ENCODE measurements at places on chromosomes 12 and 14.

DNA sequence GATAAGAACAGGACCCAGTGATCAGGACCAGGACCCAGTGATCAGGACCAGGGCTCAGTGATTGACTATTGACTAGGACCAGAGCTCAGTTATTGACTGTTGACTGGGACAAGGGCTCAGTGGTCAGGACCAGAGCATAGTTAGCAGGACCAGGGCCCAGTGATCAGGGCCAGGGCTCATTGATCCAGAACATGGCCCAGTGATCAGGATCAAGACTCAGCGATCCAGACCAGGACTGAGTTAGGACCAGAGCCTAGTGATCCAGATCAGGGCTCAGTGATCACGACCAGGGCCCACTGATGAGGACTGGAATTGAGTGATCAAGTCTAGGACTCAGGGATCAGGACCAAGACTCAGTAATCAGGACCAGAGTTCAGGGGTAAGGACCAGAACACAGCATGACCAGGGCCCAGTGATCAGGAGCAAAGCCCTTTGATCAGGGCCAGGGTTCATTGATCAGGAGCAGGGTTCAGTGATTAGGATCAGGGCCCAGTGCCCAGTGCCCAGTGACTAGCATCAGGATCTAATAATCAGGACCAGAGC is 176.0 kb downstream of the TMEM121 start:
- DNase-seq: no peak

GRCh38 chr14:61584331-61584741 is 111.0 kb upstream of the HIF1A start:
- DNase-seq: no peak

GRCh38 chr12:14716848-14717444 is 20.5 kb upstream of the GUCY2C start:
- DNase-seq: no peak

DNA sequence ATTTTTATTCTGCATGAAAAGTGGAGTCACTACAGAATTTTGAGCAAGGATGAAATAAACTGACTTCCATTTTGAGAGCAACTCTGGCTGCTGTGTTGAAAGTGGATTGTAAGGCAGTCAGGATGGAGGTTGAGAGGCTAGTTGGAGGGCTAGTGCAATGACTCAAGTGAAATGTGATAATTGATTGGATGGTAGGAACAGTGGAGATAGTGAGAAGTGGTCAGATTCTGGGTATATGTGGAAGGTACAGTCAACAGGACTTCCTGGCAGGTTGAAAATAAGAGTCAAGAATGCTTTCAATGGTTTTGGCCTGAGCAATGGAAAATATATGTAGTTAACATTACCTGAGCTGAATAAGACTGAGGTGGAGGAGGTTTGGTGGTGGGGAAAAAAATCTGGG is 29.0 kb upstream of the CMAS start:
- no peak for DNase-seq

DNA sequence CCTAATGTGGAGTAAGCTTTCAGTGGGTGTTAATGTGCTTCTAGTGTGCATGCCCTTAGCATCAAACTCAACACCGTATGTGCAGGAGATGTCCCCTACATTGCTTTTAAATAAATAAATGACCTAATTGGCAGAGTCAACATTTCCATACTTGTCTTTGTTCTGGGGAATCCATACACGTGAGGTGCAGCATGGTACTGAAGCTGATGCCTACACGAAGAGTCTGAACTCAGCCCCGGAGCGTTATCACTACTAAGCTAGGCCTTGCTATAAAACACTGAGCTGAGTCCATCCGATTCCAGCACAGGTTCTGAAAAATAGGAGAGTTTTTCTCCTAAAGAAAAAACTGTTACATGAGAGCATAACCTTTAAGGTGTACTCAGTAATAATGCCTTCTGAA is 125.0 kb upstream of the DYRK2 start:
- no peak for DNase-seq

GRCh38 chr12:114750917-114751316 is 66.9 kb upstream of the TBX3 start:
- DNase-seq: no peak

DNA sequence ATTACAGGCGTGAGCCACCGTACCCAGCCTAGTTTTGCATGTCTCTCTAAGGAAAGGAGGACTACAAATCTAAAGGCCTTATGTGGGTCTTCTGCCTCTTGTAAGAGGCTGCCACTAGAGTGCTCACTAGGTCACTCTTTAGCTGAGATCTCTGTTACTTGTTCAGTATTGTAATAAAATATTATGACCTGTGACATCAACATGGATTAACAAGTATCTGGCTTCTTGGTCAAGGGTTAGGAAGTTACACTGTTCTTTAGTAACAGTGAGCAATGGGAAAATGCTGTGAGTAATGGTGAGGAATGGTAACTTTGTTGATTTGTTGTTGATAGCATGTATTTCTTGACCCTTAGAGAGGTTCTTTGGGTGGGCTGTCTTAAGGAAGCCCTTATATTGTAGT is 50.5 kb downstream of the ERC1 start:
- DNase-seq: no peak

- DNase-seq: no peak
These were observed 31.5 kb downstream of the SPTB start for GRCh38 chr14:64848239-64848638.
